ENCODE measurements at places on chromosomes 11 and 22.
A peak's percentile ranks its signal among the peaks of the same experiment; 100 is the strongest.

- DNase-seq, result no peak
Measured at GRCh38 chr11:33884035-33884434, 7.8 kb downstream of the LMO2 start.

DNA sequence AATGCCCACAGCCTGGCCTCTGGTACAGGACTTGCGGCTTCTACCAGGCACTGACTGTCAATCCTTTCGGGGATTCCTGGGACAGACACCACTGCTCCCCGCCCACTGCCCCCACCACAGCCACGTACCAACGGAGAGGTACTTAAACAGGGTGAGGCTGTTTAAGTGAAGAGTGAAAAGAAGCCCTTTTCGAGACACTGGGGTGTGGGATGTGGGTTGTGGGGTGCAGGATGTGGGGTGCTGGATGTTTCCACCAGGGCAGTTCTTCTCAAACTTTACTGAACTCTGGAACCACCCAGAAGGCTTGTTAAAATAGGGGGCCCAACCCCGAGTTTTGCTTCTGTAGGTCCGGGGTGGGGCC, 34.2 kb upstream of the PRR5 start:
- peak; percentile 41 for DNase-seq

GRCh38 chr11:132471466-132471865, 1060.8 kb downstream of the OPCML start:
- no peak for DNase-seq

- DNase-seq, result no peak
Measured at GRCh38 chr22:37488337-37489135, 2.4 kb upstream of the MFNG start.

DNA sequence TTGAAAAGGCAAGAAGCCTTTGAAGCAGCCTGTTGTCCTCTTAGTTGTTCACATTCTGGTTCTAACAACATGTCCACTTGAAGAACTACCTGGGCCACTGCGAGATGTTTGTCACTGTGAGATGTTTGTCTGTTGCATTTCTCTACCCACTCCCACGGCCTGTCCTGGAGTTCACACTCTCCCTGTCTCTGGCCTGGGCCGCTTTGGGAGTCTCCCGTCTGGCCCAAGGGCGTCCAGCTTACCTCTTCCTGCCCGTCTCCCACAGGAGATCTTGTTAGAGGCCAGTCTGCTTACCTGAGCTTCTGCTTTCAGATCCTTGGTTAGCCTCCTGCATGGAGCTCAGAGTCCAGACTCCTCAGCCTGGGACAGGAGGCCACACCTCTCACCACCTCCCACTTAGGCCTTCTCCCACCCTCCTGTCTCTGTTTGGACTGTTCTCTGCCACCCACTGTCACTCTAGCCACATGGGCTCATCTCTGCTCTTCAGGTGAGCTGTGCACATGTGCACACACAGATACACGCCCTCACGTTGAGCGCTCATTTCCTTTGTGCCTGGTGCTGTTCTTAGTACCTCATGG, 66.0 kb downstream of the TBC1D22A start:
- DNase-seq, result no peak

All from stimulated activated CD8-positive, alpha-beta memory T cell treated with anti-CD3 and anti-CD28 coated beads, Interleukin-2, amount 100 ng/mL, for 1 hour (primary cell).